ENCODE measurements at places on chromosomes 13 and 19.

- DNase-seq: no peak
These were observed 11.2 kb downstream of the WDFY2 start for GRCh38 chr13:51595416-51595815.

GRCh38 chr13:113560645-113561416, 23.7 kb upstream of the TFDP1 start:
- DNase-seq: no peak

DNA sequence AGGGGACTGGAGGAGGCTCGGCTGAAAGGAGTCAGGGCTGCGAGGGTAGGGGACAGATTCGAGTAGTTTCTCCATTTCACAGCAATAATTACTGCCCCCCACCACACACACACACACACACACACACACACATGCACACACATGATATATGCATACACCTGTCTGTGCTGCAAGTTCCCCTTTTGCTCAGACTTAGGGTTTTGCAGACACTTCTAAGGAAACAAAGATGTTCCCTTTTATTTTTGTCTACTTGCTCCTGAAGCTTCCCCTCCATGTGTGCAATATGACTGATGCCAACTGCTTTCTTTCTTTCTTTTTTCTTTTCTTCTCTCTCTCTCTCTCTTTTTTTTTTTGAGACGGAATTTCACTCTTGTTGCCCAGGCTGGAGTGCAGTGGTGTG, 13.4 kb downstream of the MBD3L2B start:
- DNase-seq: no peak

- DNase-seq: no peak
These were observed 166.6 kb downstream of the NDFIP2 start for GRCh38 chr13:79647533-79647932.

Data from 8988T (cell line).